Cerebellar nuclear complex (tissue), 1 donor: ENCODE measurements at places on chromosomes 3 and 15.

DNA sequence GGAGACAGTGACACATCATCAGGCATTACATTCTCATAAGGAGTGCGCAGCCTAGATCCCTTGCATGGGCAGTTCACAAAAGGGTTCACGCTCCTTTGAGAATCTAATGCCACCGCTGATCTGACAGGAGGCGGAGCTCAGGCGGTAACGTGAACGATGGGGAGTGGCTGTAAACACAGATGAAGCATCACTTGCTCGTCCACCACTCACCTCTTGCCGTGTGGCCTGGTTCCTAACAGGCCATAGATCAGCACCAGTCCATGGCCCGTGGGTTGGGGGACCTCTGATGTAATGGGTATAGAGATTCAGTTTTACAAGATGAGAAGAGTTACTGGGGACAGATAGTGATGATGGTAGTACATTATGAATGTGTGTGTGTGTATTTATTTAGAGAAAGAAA is 63.0 kb downstream of the FRMD5 start:
- DNase-seq, result no peak

DNA sequence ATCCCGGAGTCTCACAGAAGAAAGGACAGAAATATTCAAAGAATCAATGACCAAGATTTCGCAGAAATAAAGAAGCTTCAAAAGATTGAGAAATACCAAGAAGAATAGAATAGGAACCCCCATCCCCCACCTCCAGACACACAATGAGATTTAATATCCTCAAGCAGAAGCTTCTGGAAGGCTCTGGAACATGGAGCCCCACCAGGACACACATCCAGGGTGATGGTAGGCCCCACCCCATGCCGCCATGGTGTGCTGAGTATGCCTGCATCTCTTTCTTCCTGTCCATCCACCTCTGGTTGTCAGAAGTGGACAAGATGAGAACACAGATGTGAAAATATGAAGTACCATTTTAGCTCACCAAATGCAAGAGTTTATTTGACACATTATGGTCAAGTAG is 19.3 kb downstream of the PRR23E start:
- no peak for DNase-seq

GRCh38 chr3:105598042-105598796 is 231.5 kb downstream of the ALCAM start:
- DNase-seq, result no peak

DNA sequence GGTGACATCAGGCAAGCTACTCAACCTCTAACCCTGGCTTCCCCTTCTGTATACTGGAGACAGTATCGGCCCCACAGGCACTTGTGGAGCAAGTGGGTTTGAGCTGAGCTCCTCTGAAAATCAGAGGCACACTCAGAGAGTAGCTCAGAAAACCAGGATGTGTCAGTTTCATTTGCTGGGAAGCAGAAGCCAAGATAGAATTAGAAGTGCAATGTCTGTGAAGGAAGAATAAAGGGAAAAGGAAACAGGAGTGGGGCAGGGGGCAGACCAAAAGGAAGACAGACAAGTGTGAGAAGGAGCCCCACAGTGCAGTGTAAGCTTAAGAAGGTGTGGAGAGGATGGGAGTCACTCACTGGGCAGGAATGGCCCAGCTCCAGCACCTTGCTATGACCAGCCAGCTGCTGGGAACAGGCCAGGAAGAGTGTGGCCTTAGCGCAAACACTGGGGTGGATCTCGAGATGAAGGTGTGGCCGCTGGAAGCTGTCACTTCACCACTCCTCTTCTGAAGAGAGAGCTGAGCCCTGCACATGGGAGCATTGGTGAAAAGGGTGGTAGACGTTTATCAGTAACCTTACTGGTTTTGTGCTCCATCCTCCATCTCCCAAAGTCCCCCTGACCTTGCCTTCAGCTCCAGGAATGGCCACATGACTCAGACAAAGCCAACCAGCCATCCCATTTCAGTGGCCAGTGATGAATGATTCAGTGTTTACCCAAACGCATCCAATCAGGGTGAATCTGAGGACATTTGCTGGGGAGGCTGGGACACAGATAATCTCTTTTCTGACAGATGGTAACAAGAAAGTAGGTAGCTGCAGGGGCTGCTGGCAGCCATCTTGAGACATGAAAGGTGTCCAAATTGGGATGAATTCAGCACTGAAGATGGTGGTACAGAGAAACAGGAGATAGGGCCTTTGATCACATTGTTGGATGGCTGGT is 108.4 kb downstream of the SHQ1 start:
- DNase-seq, result no peak

DNA sequence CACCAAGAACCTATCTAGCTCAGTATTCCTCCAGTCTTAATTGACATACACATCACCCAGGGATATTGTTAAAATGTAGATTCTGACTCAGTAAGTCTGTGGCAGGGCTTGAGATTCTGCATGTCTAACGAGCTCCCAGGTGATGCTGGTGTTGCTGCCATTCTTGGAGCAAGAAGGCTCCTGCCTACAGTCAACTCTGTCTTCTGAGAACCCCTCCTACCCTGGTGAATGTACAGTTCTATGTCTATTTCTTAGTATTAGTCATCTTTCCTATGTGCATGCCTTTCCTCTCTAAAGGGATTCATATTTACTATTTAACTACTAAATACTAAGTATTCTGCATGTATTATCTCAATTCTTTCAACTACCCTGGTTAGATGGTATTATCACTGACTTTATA is 268.7 kb downstream of the EDEM1 start:
- DNase-seq, result no peak

DNA sequence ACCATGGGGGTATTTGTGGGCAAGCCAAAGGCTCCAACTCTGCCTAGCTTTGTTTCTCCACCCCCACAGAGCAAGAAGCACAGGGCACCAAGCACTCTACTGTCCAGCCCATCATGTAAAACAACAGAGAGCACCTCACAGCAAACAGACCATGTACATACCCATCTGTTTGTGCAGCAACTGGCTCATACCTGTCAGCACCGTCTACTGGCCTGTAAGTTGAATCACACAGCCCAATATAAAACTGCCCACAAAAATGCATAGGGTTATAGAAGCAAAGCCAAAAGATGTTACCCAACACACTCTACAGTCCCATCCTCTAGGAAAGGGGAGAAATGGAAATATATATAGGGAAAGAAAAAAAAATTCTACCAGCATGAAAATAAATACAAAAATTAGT is 139.7 kb upstream of the CPNE4 start:
- no peak for DNase-seq
